ENCODE measurements at places on chromosomes 4 and X.

DNA sequence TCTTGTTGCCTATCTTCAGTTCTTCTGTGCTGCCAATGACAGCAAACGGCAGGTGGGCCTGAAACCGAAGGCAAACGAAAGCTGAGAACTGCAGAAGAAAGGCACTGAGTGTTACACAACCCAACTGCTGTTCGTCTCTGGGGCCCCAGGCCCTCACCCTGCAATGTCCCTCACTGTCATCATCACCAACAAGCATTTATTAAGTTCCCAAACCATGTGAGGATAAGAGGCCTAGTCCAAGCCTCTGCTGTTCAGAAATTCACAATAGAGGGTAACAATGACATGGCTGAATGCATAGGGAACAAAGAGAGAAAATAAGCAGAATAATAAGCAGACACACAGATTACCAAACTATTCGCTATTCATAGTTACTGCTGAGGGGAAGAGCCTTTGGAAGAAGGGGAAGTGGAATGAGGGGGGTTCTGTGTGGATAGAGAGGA is 34.5 kb upstream of the NKRF start:
- no peak for DNase-seq

GRCh38 chr4:129232589-129233337 is 136.8 kb downstream of the C4orf33 start:
- DNase-seq, result no peak

DNA sequence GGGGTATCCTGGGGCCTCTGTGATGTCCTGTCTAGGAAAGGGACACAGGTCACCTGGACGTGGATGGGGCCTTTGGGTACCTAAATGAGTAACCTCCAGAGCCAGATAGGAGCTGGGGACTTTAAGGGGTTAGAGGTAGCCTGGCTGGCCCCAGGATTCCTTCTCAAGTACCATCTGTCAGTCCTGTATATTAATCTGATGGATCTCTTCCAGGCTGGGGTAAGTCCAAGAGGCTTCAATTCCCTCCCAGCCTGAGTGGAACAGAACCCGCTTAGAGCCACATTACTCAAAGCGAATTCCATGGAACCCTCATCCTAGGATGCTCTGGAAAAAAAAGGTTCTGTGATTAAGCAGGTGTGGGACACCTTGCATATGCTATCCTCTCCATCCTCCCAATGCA is 24.8 kb upstream of the MAP3K15 start:
- no peak for DNase-seq

DNA sequence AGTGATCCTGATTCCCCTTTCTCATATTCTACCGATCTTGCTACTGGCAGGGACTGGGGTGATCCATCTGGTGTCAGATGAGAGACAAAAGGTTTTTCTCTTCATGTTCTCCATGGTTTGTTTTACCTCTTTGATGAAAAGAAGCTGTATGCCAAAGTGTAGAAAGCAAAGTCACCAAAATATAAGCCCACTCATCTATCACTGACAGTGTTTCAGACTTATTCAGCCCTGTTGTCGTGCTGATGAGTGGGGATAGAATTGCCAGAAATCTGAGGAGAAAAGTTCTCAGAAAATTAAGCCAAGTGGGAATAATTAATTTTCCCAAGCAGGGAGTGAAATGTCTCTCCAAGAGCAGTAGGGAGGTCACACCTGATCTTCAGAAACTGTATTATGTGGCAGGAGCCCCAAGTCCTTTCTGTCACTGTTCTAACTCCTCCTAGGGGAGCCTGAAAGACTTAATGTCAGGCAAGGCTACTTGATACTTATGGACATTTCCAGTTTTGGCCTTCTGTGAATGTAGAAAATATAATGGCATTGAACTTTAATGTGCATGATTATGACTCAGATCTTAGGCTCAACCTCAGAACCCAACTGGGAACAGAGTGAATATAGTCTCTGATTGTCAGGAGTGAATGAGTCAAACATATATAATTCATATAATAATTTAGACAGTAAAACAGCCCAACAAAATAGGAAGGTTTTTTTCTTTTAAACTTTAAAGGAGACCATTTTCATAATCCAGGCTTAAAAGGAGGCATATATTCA is 298.1 kb downstream of the ANKRD50 start:
- DNase-seq, result no peak

GRCh38 chrX:86171366-86171765 is 23.1 kb downstream of the DACH2 start:
- DNase-seq, result no peak

DNA sequence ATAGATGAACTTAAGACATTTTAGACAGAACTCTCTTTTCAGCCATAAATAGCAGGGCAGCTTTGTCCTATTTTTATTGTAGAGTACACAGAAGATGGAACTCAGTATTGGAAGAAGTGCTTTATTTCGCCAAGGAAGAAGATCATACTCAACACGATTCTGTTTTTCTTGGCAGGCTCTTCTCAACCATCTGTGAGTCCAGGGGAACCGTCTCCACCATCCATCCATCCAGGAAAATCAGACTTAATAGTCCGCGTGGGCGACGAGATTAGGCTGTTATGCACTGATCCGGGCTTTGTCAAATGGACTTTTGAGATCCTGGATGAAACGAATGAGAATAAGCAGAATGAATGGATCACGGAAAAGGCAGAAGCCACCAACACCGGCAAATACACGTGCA is 37.6 kb downstream of the KIT start:
- DNase-seq, result no peak

- DNase-seq, result peak; percentile 59
These were observed 126.5 kb downstream of the KIT start for GRCh38 chr4:54784161-54784671.

DNA sequence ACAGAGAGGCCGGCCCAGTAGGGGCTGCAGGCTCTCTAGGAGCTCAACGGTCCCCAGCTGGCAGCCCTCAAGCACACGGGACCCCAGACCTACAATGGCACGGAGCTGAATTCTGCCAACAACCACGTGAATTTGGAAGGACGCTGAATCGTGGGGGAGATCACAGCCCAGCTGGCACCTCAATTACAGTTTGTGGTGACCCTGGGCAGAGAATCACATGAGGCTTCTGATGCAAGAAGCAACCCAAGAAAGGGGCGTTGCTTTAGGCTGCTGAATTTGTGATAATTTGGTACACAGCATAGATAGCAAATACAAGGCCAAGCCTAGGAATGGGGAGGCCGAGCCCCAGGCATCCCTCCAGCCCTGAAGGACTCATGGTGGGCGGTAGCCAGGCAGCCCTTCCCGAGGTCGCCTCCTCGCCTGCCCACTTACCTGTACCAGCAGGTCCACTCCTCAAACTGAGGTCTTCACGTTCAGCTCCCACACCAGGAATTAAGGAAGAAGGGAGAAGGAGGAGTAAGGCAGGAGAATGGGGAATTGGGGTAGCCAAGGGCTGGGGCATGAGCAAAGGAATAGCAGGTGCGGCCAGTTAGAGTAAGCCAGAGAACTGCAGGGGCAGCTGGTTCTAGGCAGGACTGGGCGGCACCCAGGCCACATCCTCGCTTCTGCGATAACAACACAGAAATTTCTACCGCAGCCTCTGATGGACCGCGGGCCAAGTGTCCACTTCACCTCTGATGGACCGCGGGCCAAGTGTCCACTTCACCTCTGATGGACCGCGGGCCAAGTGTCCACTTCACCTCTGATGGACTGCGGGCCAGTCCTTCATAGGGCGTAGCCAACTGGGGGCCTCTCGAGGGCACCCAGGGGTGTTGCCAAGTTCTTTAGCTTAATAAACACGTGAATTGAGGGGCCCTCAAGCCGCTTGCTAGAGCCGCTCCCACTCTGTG is 23.4 kb upstream of the HTRA3 start:
- no peak for DNase-seq

DNA sequence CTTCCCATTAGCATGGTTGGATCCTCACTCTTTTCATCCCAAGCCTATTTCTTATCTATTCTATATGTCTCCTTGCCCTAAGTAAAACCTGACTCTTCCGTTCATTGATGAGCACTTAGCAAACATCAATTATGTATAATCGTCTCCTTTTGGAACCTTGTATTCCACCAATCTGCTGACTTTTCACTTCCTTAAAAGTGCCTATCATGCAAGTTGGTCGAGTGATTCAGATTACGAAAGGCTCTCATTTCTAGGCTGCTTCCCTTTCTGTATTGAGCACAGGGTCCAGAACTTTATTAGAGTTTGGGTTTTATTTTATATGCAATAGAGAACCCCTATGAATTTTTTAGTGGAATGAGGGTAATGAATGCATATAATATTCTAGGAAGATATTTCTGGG is 27.1 kb upstream of the ALB start:
- DNase-seq, result no peak

- DNase-seq, result no peak
These were observed 269.3 kb downstream of the GPM6A start for GRCh38 chr4:175542786-175543185.

GRCh38 chr4:70471897-70472296 is at the start of gene MUC7:
Gene MUC7, plus strand, starts transcription at chr4:70472197. Its CDS starts 1,825 bp downstream, at chr4:70474022.
- DNase-seq, result no peak

DNA sequence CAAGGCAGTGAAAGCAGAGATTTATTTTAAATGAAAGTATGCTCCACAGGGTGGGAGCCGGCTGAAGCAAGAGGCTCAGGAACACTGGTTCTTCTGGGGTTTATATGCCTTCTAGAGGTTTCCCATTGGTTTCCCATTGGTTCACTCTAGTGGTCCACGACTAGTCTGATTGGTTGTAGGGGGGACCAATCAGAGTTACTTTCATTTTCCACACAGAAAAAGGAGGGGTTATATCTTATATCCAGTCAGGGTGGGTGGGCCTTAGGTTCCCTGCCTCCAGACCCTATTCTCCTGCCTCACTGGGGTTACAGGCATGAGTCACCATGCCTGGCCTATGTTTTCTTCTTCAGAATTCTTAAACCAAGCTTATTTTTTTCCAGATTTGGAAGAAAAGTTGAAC is 101.6 kb downstream of the KLHL8 start:
- no peak for DNase-seq

DNA sequence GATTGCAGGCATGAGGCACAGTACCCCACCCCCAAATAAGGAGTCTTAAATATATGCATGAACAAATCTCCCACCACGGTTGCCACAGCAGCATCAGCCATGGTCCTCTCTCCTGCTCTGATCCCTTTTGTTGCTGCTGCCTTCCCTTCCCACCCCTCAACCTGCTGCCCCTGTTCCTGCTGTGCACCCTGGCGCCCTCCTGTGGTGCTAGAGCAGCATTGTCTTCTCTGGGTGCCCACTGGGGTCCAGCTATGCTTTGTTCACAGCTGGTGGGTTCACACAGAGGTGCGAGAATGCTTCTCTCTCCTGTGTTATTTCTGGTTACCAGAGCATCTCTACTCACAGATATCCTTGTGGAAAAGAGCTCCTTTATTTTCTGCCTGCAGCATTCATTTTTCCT is 116.2 kb downstream of the GATB start:
- DNase-seq, result no peak

DNA sequence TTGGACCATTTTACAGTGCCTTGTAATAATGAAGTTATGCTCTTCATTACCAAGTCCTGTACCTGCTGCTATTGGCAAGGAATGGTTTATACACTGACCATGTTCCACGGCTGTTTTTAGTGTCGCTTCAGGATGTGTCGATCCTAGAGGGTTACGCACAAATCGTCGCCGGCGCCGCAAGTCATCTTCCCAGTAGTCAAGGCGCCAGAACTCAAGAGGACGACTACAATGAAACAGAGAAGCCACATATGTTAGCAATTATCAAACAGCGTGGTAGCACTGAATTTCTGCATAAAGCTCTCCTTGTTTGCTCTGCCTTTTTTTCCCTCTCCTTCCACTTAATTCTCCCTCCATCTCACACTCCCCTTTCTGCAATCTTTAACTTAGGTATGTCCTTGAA is 17.0 kb downstream of the MAB21L2 start:
- no peak for DNase-seq

DNA sequence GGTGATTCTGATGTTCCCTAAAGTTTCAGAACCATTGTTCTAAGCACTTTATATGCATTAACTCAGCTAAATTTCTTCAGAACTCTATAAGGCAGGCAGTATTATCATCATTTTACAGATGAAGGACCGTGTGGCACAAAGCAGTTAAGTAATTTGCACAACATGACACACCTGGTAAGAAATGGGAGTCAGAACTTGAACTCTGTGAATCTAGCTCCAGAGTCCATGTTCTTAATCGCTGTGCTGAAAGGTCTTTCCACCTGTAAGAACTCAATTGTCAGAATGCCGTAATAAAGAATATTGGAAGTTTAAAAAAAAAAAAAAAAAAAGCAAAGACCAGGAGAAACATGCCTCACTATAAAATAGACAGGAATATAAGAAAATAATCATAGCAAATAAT is 9.2 kb downstream of the HUWE1 start:
- no peak for DNase-seq

- no peak for DNase-seq
These were observed 1.1 kb downstream of the XIAP start for GRCh38 chrX:123860983-123861382.

DNA sequence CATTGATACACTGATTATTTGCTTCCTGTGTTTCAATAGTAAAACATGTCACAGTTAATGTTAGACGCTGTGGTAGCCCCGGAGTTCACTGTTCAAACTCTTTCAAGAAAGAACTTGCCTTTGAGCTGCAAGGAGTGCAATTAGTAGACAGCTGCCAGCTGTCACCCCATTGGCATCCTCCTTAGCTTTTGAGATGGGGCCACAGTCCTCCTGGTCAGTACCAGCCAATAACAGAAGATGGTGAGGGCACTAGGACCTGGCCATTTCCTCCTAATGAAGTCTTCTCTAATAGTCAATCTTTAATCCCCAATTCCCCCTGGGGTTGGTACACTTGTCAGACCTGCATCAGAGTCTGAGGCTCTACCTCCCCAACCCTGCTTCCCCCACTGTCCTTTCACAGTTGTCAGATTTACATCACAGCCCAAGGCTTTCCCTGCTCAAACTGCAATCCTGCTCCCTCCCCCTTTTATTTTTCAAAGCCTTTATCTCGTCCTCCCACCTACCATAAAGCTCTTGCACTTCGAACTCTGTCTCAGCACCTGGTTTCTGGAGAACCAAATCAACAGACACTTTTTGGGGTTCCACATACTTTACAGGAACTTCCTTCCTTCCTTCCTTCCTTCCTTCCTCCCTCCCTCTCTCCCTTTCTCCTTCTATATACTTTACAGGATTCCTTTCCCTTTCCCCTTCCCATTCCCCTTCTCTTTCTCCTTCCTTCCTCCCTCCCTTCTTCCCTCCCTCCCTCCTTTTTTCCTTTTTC is 182.0 kb downstream of the RASL11B start:
- no peak for DNase-seq

DNA sequence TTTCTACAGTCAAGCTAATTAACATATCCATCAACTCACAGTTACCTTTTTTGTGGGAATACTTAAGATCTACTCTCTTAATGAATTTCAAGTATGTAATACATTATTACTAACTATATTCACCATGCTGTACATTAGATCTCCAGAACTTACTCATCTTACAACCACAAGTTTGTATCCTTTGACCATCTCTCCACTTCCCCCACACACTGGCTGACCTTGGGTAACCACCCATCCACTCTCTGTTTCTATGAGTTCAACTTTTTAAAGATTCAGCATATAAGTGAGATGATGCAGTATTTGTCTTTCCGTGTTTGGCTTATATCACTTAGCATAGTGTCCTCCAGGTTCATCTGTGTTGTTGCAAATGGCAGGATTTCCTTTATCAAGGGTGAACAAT is 30.5 kb upstream of the MAGED1 start:
- no peak for DNase-seq
